ENCODE measurements at places on chromosomes 2 and 18.

DNA sequence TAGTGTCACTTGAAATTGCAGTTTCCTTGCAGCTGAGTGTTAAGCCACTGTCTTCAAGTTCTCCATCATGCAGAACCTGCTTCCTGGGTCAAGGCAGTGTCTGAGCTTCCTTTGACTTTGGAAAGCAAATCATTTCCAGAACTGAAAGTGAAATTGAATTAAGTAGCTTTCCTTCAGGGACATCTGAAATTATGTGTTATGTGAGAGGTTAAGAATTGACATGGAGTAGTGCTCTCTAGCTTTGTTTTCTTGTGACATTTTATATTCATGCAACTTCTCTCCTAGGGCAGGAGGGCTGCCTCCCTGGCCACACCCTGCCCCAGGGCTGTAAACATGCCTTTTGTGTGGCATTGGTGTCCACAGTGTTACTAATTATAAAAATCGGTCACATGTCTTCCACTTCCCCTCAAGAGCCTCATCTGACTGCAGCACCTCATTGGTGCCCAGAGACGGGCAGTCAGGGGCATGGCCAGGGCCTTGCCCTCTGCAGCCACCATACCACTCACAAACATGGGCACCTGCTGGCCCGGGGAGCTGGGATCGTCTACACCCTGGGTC lies 14.4 kb downstream of the RAB12 start:
- DNase-seq, result no peak

DNA sequence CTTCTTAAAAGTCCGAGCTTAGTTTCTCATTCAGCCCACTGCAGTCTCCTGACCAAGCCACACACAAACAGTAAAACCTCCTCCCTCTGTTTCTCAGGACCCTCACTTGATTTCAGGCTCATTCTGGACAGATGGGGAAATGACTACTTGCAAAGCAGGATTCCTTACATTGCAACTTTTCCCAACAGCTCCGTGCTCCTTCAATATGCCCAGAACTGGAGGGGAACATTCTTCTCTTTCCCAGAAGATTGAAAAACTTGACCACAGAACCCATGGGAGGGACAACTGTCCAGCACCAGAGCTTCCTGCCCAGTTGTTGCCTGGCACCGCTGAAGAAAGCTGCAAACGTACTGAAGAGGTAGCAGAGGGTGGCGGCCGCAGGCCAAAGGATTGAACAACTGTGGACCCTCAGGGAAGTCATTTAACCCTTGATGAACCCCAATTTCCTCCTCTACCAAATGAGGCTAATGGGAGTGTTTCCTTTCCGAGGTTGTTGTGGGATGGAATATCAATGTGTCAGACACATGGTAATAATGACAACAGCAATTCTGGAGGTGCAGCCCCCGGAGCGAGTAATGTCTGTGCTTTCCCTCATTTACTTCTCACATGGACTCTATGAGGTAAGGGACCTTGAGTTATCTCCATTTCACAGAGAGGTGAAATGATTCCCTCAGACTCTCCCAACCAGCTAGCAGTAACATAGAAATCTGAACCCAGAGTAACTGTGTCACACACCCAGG lies 25.0 kb downstream of the BCL11A start:
- no peak for DNase-seq

DNA sequence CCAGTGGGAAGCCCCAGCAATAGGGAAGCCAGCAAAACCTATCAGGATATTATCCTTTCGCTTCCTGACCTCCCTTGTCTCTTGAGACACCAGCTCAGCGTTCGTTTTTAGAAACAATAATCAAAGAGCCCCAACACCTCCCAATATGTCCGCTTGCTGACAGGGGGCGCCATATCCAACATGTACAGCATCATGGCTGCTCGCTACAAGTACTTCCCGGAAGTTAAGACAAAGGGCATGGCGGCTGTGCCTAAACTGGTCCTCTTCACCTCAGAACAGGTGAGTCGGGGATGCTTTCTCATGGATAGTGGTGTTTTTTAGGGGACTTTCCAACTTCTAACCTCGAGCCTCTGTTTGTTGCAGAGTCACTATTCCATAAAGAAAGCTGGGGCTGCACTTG lies 28.7 kb downstream of the GAD1 start:
- DNase-seq, result no peak

- no peak for DNase-seq
Measured at GRCh38 chr18:75723521-75724340, 296.2 kb upstream of the SMIM21 start.

DNA sequence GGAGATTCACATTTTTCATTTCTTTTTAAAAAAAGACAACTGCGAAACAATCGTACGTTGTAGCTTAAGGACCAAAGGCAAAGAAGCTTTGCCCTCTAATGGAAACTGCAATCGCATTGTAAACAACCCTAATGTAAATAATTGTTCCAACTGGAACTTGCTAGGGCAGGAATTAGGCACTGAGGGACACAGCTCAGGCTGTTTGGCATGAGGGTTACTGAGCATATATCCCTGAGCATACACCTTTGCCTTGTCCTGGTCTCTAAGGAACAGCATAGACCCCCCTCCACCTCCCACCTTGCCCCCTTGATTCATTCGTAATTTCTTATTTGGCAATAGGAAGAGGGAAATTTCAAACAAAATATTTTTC lies 396.4 kb downstream of the LNPK start:
- no peak for DNase-seq

GRCh38 chr18:1665079-1665478 lies 760.4 kb downstream of the ADCYAP1 start:
- no peak for DNase-seq

GRCh38 chr2:10084223-10084865 lies 4.1 kb upstream of the CYS1 start:
- no peak for DNase-seq

DNA sequence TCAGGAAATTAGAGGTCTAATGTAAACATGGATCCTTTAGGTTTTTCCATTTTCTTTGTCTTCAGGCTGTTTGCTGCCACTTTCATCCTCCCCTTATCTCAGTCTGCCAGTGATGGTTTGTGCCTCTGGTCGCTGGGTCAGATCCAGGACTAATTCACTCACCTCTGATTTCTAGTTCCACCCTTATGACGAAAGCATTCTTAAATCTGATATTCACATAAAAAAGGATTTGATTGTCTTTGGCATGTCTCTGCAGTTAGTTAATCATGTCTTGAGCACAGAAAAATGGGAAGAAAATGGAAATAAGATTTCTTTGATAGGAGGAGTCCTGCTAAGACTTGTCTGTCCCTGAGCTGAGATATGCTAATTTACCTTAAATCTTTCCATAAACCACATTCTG lies 4.6 kb downstream of the IL1RL1 start:
- DNase-seq, result no peak

- no peak for DNase-seq
Measured at GRCh38 chr2:241620419-241620769, 16.6 kb downstream of the THAP4 start.

- no peak for DNase-seq
Measured at GRCh38 chr2:126885751-126886210, 12.9 kb upstream of the TEX51 start.

DNA sequence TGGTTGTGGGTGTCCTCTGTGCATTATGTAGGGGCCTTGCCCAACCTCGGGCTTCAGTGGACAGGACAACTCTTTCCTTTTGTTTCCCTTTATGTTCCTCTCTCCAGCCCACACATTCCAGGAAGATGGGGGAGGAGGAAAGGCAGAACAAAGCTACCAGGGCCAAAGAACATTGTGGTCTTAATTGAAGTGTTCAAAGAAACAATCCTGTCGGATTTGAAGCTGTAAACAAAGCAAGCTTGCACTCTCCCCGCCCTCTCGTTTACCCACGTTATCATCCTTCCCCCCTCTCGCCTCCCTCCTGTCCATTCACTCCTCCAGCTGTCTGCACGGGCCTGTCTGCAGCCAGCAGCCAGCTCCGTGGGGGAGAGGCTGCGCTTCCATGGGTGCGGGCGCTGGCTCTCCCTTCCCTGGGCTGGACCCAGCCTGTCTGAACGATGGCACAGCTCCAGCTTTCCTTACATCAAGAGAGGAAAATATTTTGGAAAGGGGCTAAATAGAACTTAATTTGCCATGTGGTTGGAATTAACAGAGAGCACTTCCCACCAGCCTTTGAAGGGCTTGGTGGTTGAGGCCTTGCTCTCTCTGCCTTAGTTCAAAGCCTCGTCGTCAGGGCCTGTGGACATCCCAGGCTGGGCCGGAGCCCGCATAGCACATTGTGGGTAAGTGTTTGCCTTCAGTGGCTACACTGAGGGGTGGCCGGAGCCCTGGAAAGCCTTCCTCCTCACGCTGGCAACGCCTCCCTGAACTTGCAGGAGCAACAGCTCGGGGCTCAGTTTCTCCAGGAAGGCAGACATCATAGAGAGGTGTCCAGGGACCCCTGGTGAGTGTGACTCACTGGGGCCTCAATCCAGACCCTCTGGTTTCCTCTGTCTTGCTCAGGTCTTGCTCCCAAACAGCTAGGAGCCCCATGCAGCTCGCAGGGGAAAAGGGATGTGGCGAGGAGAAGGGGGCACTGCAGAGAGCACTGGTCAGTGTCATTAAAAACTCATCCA lies 60.6 kb upstream of the HS6ST1 start:
- DNase-seq, result no peak

- no peak for DNase-seq
Measured at GRCh38 chr2:33788044-33788443, 188.9 kb upstream of the FAM98A start.

GRCh38 chr2:36670881-36671595 lies 25.5 kb upstream of the VIT start:
- DNase-seq, result no peak

GRCh38 chr18:24071779-24072178 lies 57.2 kb downstream of the TTC39C start:
- DNase-seq, result no peak

DNA sequence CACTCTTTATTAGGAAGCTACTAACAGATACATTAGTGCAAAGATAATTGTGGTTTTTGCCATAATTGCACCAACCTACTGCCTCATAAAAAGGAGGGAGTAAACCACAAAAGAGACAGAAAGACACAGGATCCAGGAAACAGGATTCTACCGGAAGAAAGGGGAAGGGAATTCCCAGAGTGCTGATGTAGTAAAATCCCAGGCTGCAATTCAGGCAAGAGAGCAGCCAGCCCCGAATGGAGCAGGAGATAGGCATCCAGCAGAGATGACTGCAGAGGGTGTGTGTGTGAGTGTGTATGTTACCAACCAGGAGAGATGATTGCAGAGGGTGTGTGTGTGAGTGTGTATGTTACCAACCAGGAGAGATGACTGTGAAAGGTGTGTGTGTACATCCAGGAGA lies 84.4 kb downstream of the KCNS3 start:
- no peak for DNase-seq

DNA sequence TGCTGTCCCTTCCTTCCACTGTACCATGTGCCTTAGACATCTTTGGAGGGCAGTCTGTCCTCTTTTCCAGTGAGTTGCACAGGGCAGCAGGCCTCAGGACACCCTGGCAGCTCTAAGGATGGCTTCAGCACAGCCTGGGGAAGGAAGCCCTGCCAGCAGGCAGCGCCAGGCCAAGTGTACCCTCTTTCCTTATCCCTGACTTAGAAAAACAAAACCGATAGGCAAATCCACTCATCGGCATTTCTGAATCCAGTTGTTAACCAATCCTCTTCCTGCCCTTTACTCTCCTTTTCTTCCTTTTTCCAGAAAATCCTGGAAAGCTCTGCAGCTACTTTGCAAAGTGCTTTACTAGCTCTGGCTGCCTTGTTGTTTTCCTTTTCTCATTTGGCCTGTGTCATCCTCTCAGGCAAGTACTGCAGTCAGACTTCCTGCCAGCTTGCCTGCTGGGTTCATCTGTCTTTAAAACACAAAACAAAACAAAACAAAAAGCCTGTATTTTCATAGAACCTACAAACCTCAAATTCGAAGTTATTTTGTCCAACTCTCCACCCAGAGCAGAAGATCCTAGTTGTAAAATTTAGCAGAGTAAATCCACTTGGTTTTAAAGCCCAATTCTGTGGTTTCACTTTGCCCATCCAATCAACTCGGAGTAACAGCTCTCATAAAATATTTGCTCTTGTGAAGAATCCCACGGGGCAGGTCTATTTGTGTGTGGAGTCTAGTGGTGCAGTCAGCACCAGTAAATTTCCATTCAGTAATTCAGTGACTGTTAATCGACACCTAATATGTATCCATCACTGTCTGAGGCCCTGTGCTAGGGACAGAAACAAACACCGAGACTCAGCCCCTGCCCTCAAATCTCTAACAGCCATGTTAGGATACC lies 45.2 kb downstream of the PCBP1 start:
- DNase-seq, result no peak

GRCh38 chr2:56227811-56228210 lies 44.0 kb downstream of the CCDC85A start:
- DNase-seq, result no peak

DNA sequence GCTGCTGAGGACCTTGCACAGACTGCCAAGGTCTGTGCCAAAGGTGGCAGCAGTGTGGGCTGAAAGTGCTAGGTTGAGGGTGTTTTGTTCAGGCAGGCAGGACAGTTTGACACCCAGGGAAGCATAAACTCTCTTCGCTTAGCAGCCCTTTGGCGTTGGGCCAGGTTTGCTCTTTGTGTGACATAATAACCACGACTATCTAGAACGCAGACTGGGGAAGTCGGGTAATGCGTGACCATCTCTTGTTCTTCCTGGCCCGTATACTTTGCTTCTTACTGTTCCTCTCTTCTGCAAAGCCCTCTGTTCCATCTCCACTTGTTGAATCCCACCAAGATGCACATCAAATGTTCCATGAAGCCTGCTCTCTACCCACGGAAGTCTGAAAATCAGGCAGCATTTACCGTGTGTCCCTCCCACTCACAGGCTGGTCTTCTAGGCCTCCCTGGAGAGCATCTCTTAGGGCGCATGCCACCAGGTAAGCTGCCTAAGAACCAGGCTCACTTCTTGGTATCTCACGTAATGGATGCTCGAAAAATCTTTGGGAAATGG lies 96.7 kb upstream of the LMAN1 start:
- DNase-seq, result no peak

GRCh38 chr18:32036506-32037180 lies 18.0 kb downstream of the RNF125 start:
- no peak for DNase-seq

DNA sequence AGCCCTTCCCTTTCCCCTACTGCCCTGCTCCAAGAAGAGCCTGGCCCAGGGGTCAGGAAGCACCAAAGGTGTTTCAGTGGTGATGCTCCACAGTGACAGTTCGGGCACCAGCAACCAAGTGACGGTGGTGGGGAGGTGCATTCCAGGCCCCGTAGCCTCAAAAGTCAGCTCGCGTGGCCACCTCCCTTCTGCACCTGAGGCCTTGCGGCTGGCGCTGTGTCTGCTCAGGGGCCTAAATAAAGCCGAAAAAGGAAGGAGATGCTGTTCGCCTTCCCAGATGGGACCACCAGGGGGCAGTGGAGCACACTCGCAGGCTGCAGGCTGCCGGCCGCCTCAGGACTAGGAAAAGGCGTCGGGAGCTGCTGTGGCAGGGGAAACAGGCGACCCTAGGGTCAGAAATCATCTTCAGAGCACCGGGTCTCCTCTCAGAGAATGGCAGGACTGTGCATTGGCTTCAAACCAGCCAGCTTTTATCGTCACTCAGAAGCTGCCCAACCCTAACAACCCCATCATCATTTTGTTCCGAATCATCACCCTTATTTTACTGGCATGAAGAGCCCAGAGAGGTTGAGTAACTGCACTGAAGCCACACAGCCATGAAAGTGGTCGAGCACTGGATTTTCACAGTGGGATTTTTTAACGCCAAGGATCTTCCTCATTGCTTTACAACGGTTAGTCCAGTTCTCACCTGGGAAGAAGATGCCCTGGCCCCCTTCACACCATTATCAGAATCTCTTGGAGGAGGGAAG lies 213.0 kb upstream of the CELF4 start:
- DNase-seq, result peak; percentile 75

Data from progenitor cell of endocrine pancreas (in vitro differentiated cells).